ENCODE measurements at places on chromosomes 7 and 10.

GRCh38 chr7:148083448-148083847 lies 507.1 kb upstream of the C7orf33 start:
- DNase-seq: no peak

GRCh38 chr10:12214763-12215218 lies 18.8 kb downstream of the CDC123 start:
- no peak for DNase-seq

- no peak for DNase-seq
These were observed 11.4 kb upstream of the PTN start for GRCh38 chr7:137354961-137355360.

DNA sequence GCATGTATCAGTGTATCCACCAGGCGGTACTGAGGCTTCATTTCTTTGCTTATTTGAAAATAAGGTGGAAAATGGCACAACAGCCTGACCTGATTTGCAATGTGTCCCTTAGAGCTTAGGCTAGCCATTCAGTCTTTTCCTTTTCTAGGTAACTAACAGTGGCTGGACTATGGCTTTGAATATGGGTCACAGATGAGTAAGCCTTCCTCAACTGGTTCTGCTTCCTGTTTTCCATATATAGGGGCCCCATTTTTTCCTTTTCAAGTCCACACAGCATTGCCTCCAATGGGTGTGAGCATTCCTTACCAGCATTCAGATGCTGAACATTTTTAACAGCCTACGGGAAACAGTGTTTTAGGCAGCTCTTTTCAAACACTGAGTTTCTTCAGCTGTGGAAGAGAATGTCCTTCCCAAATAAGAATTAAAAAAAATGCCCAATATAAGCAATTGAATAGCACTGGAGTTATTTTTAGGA lies 3.9 kb upstream of the ITGB1 start:
- no peak for DNase-seq

DNA sequence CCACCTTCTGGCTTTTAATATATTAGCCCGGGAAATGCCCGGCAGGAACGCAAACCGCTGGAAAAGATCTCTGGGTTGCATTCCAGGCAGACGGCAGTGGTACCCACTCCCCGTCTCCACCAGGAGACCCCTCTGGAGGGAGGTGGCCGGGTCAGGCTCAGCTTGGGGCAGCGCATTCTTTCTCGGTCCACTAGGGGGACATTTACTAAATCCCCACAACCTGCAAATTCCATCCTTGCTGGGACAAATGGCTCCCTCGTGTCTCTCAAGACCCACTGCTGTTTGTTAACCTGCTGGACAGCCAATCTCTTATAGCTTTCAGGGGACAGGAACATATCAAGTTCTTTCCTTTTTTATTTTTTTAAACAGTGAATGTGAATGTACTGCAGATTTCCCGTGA lies 45.8 kb upstream of the CARD11 start:
- DNase-seq: no peak

GRCh38 chr10:113450046-113450804 lies 102.6 kb upstream of the HABP2 start:
- DNase-seq: no peak

GRCh38 chr10:46292573-46293023 lies 5.8 kb downstream of the ANTXRL start:
- no peak for DNase-seq

- no peak for DNase-seq
These were observed 894 bp upstream of the ZSCAN21 start for GRCh38 chr7:100048680-100049079.

DNA sequence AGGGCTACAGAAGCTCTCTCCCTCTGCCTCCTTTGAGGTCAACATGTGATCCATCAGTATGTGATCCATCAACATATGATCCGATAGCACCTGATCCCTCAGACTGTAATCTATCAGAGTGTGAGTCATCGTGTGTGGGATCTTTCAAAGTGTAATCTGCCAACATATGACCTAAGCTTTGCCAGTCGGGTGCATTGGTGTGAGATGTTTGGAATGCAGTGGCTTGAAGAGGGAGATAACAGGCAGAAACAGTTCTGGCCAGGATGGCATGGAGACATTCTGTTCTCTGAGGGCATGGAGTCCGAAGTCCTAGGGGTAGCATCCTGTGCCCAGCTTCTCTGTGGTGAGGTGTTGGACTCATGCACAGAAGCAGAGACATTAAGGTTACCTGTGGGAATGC lies 217.7 kb upstream of the ETV1 start:
- DNase-seq: no peak

DNA sequence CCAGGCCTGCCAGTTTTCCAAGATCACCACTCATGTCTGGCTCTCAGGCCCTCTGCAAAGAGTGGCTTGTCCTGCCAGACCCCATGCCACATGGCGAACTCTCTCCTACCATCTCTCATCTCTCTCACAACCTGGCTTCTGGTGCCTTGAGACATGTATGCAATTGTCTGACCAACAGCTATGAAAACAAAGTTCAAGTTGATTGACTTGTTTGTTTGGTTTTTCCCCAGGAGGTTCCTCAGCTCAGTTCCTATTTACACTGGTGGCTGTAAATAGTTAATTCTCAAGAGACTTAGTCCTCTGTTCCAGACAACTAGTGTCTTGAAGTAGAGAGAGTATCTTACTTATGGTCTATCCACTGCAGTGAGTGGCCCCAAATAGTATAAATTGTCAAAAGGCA lies 131.8 kb downstream of the SNX10 start:
- DNase-seq: no peak

DNA sequence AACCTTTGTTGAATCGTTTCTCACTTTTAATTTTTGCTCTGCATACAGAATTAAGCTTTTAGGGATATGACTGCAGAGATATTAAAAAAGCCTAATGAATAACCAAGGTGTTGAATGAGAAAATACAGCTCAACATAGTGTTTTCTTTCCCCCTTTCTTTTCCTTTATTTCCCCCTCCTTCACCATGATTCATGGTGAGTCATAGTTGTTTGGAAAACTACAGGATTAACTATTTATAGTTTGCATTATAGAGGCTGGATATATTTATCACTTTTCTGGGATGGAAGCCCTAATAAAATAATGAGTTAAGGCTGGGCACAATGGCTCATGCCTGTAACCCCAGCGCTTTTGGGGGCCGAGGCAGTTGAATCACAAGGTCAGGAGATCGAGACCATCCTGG lies 115.0 kb downstream of the DNAJB9 start:
- no peak for DNase-seq

DNA sequence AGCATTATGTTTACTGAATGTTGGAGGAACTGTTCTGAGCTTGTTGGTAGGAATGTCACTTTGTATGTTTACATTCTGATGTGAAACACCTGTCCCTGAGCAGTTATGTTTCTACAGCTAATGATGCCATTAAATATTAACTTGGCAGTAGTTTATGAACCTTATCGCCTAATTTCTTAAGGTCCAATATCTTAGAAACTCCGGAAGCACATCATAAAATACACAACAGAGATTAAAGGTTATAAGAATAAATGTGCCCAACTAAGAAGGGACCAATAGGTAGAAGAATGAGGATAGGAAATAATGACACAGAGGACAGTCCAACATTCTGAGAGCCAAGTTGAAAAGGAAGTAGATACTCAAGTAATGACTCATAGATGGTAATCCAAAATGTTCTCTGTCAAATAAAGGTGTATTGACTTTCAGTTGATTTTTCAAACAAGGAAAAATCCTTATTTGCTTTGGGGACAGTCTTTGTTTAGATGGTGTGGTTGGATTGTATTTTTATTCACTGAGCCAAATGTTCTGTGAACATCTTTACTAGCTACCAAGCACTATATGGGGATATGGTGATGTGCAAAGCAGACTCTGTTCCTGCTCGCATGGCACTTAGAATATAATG lies 31.9 kb downstream of the LCOR start:
- DNase-seq: no peak

DNA sequence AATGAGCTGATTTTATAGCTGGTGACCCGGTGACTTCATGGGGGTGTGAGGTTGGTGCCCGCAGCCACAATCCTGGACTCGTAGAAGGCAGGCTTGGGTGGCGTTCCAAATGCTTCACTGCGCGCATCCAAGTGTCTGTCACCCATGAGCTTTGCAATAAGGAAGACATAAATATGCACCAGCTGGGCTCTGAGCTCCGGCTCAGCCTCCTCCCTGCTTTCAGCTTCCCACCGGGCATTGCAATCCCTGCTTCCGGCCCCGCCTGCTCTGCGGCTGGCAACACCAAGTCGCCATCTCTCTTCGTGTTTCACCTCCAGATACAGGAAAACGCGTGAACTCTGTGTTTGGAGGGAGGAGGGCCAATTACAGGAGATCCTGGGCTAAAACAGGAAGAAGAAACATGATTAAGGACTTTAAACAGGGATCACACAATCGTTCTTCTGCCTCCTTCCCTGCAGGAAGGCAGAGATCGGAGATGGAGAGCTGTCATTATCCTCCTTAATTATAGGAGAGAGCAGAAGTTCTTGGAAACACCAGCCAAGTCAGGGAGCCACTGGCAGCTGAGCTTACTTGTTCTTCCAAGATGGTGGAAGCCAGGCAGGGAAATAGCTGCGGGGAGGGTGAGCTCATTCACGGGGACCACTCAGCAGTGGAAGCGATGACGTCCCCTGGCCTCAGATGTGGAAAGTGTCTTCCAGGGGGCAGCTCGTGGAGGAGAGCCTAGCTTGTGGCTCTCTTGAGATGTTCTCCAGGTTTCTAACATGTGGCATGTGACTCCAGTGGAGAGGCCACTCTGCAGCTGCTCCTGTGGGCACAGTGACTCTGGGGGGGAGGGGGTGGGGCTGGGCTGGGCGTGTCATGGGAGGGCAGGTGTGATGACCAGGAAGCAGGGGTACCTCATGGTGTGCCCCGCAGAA lies 134.9 kb downstream of the CAMK1D start:
- no peak for DNase-seq

- DNase-seq: no peak
These were observed 143.9 kb upstream of the FRMD4A start for GRCh38 chr10:14474656-14475055.

- DNase-seq: no peak
These were observed 40.3 kb downstream of the COL17A1 start for GRCh38 chr10:104045151-104046089.

DNA sequence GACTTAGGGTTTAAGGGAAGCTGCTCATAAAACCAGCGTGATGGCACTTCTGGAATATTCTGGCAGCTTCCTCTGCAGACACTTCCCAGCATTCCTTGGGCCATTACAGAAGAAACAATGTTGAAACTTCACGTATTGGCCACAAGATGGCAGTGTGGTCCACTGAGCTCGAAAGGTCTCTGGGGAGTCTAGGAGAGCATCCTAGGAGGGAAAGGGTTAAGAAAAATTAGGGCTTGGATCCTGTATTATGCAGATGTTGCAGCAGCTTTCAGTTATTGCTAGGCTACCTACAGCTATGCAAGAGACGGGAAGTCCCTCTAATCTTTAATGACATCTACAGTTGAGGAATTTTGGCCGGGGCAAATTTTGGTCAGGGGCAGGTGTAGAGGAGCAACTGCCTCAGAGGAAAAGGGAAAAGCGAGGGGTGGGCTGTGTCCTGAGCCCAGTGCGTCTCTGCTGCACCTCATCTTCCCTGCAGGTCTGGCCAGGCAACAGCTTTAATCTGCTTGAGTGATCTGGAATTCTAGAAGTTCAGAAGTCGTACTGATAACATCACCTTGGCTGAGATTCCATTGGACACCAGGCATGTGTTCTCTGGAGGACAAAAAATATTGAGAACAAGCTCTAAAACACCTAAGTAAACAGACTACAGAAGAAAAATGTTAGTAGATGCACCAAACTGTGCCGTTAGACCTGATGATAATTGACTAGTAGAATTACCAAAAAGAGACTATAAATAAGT lies 220.8 kb upstream of the PRSS58 start:
- no peak for DNase-seq

DNA sequence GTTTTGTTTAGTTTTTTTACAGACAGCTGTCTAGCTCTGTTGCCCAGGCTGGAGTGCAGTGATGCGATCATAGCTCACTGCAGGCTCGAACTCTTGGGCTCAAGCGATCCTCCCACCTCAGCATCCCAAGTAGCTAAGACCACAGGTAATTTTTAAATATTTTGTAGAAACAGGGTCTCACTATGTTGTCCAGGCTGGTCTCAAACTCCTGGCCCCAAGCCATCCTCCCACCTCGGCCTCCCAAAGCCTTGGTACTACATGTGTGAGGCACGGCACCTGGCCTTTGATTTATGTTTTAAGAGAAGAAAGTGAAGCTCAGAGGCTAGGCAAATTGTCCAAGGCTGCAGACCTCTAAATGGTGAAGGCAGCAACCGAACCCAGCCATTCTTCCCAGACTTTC lies 98.6 kb upstream of the SVIL start:
- DNase-seq: no peak

DNA sequence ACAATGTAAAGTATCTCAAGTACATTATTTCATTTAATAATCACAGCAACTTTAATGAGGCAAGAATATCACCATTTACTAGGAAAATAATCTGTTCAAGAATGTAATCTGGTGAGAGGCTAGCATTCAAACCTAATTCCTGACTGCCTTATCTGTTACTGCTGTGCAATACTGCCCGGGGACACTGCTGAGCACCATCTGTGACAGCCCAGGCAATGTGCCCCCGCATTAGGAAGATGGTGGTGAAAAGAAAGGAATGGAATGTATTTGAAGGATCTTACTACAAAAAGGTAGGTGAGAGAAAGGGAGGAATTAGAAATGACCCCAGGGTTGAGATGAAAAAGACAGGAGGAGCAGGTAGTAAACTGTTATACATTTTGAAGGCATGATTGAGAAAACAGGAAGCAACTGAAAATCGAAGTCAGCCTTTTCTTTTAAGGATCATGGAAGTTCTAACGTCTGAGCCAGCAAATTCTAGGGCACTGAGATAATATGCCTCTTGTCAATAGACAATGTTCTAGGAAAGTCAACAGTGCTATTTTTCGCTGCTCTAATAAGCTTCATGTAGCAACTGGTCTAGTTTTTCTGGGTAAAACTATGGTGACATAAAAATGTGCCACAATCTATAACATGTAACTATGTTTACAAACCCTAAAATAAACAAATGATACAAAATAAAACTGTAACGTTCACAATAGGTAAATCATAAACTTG lies 90.4 kb downstream of the ETV1 start:
- DNase-seq: no peak

DNA sequence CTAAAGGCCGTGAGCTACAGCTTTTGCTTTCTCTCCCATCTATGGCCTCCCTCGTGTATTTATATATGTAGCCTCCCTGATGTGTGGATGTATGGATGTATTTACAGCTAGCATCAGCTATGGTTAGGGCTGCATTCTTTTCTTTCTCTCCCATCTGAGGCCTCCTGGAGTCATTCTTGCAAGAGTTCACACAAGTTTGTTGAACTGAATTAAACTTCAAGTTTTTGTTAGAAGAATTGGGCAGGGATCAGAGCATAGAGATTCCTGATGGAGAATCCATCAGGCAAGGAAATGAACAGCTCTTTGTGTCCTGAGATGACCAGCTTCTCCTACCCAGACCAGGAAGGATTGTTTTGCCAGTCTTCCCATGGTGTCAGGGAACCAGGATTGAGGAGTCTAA lies 60.3 kb downstream of the AHCYL2 start:
- no peak for DNase-seq

GRCh38 chr7:155093596-155093995 lies 23.5 kb downstream of the HTR5A start:
- DNase-seq: no peak

- DNase-seq: no peak
These were observed 88.8 kb downstream of the GPR85 start for GRCh38 chr7:112997831-112998230.
